ENCODE measurements at places on chromosomes 12 and 14.
A peak's percentile ranks its signal among the peaks of the same experiment; 100 is the strongest.

DNA sequence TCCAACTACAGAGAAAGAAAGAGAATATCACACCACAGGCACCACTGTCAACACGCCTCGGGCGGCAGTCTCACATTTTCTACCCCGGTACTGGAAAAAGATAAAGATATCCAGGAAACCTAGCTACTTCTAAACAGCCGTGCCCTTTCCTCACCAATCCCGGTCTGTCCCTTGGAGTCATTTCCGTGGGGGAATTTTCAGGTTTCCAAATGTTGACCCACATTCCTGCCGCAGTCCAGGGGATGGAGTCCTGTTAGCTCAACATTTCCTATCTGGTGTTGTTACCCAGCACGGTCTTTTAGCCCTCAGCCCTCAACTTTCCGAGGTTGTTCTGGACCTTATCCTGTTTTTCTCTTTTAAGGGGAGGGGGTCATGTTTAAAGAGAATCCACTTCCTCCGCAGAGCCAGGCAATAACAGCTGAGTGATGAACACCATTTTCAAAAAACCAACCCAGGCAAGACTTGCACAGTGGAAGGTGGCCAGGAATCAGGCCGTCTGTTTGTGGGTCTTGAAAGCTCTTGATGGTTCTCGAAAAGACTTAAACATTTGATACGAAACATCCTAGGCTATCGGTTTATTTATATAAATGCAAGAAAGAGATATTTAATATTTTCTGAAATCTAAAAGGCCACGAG lies 4.6 kb downstream of the SSH1 start:
- no peak for DNase-seq

- no peak for DNase-seq
Observed at GRCh38 chr12:123580772-123581171, 3.6 kb upstream of the TMED2 start.

DNA sequence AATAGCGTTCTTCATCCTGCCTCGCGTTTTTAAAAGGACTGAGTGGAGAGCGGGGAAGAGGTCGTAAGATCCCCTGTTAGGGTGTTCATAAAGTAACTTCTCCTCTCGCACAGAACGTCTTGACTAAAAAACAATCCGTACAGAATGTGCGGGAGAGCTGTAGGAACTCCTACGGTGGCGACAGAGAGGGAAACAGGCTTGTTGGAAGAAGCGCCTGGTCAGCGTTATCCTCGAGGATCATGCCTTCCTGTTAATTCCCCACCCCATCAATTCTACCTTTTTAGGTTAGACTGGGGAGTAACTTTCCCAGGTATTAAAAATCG lies 399 bp upstream of the WASHC4 start:
- DNase-seq = peak; percentile 94

- DNase-seq = peak; percentile 56
Observed at GRCh38 chr12:96980991-96981414, 73.9 kb downstream of the NEDD1 start.

DNA sequence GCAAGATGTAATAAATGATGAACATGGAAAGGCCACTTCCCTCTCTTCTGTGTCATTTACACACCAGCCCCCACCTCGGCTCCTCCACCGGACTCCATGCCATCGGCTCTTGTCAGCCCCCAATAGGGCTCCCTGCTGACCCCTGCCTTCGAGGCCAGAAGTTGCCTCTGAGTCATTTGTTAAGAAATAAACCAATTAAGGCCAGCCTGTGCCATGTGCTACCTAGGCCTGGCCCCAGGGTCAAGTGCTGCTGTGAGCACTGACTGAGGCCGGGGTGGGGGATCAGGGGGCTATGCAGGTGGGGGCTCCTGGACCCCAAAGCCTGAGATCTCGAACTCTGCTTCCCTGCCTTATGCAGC lies 53.2 kb downstream of the TESC start:
- DNase-seq = no peak

DNA sequence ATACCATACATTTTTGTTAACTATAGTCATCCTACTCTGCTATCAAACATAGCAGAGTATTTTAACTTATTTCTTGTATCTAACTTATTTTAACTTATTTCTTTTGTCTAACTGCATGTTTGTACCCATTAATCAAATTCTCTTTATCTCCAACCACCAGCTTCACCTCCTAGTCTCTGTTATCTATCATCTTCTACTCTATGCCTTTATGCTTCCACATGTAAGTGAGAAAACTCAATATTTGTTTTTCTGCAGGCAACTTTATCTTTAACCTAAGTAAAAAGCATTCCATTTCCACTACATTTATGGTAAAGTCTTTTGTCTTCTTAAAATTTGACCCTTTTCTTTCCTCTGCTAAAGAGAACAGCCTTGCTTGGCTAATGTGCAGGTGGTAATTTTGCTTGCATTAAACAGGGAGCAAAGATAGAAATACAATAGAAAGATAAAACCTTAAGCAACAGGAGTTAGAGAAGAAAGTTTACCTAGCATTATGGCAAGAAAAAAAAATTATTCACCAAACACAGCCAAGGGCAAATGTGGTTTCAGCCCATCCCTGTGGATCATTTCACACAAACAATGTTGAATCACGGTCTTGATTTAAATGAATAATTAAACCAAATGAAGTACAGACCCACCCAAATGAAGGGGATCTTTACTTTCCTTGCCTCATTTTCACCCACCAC lies 110.9 kb upstream of the TSPAN8 start:
- DNase-seq = no peak

DNA sequence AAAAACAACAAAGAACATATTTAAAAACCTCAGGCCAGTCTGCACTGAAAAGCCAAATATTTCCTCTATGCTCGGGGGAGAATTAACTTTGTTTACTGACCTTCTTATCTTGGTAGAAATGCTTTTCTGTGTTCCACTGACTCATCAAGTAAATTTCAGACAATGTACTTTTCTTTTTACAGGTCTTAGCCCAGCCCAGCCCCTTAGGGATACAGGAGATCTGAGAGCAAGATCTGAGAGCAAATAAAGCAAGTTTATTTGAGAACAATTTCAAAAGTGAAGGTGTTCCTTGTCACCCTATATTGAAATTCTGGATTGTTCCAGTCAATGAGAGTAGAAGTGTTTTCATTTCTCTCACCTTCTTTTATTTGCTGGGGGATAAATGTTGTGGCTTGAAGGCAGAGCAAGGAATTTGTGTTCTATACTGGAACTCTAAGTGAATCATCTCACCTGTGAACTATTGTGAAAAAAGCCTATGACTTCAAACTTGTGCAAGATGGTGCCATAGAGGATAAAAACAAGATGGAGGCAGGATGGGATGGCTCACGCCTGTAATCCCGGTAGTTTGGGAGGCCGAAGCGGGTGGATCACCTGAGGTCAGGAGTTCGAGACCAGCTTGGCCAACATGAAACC lies 7.9 kb upstream of the GPRC5A start:
- DNase-seq = no peak

DNA sequence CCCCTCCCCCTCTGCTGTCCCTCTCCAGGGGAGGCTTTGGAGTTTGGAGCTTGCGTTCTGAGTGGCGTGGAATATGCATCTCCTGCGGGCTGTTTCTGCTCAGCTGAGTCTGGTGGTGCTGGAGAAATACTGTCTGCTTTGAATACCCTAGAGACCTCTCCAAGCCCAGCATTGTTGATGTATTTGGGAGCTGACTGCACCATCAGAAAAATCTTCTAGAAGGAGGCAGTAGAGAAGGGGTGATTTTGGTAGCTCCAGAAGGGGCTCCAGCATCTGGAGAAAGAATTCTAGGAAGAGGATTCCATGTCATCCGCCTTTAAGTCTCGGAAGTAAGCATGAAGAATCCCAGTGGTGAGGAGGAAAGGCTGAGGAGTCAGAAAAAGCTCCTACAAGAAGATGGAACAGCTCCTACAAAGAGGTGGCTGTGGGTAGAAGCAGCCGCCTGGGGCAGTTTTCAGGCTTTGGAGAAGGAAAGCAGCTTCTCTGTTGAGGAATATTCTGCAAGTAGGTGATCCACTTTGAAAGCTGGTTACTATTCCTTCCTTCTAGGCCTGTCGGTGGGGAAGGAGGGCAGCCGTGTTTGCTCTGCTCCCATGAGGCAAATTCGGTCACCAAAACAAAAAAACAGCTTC lies 9.7 kb downstream of the MLXIP start:
- no peak for DNase-seq

GRCh38 chr12:100173111-100173510 lies 27.5 kb upstream of the ACTR6 start:
- no peak for DNase-seq

- no peak for DNase-seq
Observed at GRCh38 chr12:29743077-29743476, 40.7 kb downstream of the TMTC1 start.

- no peak for DNase-seq
Observed at GRCh38 chr12:58711974-58712373, 208.3 kb downstream of the LRIG3 start.

DNA sequence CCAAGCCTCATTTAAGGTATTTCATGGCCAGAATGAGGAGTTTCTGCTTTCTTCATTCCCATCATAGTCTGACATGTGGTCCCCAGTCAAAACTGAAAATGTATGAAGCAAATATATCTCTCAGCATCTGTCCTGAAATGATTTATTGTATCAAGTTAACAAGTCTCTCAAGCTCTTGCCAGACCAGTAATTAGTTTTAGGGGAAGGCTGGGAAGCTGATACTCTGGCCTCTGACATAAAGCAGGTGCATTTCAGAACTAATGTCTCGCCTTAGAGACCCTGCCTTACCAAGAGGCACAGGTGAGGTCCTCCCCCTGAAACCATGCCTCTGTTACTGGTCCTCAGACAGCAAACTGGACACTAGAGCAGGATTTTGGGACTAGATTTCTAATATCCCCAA lies 266.5 kb downstream of the SLC15A4 start:
- no peak for DNase-seq

- DNase-seq = no peak
Observed at GRCh38 chr14:52840877-52841276, 49.5 kb upstream of the GNPNAT1 start.

- DNase-seq = peak; percentile 92
Observed at GRCh38 chr14:96098309-96098998, 59.3 kb downstream of the C14orf132 start.

DNA sequence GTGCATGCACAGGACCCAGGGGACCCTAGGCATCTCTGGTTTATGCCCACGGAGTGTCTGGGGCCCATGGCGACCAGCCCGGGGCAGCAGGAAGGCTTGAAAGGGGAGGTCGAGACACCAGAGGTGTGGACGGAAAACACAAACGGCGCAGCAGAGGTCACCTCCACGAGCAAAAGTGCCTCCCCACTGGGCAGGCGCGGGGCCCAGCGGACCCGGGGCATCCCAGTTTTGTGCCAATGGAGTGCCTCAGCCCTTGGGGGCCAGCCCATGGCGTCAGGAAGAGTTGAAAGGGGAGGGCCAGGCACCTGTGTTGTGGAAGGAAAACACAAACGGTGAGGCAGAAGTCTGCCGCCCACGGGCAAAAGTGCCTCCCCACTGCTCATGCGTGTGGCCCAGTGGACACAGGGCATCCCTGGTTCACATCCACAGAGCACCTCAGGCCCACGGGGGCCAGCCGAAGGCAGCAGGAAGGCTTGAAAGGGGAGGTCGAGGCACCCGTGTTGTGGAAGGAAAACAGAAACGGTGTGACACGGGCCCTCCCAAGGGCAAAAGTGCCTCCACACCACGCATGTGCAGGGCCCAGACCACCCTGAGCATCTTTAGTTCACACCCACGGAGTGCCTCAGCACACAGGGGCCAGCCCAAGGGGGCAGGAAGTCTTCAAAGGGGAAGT lies 378.8 kb downstream of the ALG10 start:
- no peak for DNase-seq

DNA sequence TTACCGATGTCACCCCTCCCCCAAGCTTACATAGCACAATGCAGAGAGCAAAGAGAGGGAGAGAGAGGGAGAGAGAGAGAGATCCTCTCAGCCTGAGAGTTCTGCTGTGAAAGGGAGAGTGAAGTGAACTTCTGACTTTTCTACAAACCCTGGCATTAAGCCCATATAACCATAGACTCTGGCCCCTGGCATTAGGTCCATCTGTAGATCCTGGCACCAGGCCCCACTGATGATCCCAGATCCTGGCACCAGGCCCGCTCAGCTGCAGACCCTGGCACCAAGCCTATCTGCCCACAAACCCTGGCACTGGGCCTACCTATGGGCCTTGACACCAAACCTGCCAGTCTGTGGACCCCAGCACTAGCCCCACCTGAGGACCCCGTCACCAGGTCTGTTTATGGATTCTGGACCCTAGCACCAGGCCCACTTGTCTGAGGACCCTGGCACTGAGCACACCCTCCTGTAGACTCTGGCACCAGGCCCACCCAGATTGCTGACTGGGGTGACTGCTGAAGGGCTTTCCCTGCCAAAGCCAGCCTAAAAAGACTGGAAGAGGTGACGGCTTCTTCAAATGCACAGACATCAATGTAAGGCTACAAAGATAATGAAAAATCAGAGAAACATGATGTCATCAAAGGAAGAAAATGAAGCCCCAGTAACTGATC lies 14.5 kb upstream of the KRT83 start:
- no peak for DNase-seq

DNA sequence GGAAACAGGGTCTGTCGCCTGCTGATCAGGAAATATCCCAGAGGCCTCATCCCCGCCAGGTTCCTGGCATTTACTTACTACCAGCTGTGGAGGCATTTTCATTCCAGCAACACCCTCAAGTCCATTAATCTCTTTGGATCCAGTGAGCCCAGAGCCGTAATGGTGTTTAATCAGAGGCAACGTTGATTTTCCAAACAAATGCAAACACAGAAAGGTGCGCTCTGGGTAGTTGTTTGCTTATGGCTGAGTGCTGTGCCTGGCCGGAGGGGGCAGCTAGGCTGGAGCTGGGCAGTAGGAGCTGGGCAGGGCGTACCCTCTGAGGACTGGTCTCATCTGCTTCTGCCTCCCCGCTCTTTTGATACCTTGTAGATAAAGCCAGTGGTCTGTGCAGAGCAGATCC lies 110.6 kb downstream of the ADCK1 start:
- DNase-seq = no peak

DNA sequence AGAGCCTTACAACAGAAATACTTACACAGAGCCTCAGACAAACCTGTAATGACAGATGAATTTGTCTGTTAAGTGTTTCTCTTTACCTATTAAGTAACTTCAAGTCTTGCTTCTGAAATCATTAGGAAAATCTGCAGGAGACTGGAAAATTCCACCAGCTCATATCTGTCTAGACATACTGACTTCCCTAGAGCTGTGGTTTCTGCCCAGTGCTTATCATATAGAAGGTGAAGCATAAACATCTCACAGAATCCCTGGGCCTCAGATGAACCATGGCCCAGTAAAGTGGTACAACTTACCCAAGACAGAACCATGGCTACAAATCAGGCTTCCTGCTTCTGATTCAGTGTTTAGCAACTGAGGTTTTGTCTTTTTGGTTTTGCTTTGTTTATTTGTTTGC lies 91.6 kb downstream of the EGLN3 start:
- DNase-seq = no peak

DNA sequence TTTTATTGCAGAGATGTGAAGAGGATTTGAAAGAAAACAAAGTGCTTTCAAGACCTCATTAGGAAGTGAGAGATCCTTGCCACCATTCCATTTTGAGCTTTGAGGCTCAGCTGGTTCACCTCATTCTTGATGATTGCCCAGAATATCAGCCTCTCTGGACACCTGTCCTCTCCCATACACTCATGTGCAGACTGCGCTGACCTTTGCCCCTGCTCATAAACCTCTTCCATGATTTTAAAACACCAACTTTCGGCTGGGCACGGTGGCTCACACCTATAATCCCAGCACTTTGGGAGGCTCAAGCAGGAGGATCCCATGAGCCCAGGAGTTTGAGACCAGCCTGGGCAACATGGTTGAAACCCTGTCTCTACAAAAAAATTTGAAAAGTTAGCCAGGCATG lies 8.9 kb downstream of the COX14 start:
- DNase-seq = no peak

- no peak for DNase-seq
Observed at GRCh38 chr12:124646385-124647230, 79.2 kb upstream of the NCOR2 start.

GRCh38 chr12:104667139-104667538 lies 210.4 kb downstream of the CHST11 start:
- DNase-seq = no peak

- DNase-seq = no peak
Observed at GRCh38 chr14:21299562-21300130, 19.8 kb downstream of the RPGRIP1 start.
